ENCODE measurements at places on chromosomes 5 and 9.

GRCh38 chr9:1962588-1963106, 52.5 kb upstream of the SMARCA2 start:
- no peak for DNase-seq

DNA sequence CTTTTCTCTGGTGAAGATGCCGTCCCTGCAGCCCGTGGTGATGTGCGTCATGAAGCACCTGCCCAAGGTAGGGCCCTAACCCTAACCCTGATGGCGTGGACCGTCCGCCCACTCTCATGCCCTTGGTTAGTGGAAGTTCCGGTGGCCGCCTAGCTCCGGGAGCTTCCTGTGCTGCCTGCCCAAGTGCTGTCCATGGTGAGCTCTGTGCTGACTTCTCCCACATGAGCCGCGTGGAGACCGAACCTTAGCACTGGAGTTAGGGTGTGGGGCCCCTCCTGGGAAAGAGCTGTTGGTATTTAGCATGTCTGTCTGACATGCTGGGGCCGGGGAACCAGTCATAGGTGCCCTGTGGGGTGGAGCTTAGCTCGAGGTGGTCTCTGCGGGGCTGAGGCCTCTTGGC, 1.2 kb downstream of the NELFB start:
- DNase-seq = no peak

DNA sequence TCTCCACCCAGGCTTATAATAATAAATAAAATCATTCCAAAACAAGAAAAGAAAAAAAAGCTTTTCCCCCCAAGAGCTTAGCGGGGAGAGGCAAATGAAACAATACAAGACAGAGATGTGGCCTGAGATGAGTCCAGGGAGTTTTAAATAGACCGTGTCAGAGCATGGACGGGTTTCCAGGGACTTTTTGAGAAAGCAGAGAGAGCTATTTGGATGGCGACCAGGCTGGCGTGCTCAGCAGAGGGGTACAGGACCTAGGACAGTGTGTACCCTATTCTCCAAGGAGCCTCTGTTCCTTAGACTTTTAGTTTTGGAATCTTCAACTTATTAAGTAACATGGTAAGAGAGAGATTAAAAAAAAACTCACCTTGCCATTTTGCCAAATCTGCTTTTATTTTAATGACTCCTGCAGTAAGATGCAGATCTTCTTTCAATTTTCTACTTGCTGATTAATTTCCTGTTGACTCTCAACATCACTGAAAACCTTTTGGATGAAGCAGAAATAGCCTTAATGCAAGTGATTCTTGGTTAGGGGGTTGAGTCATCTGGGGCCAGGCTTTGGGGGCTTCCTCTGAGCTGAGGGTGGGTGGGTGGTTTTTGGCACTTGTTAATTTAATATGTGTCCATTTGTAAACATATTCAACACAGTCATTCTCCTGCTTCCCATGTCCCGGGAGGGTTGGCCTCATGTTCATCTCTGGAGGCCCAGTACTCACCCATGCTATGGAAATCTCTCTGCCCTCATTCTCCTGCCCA, 49.6 kb upstream of the OSMR start:
- DNase-seq = no peak

GRCh38 chr5:60299944-60300343, 400.0 kb downstream of the DEPDC1B start:
- no peak for DNase-seq

- DNase-seq = no peak
Measured at GRCh38 chr9:14889451-14889850, 20.8 kb downstream of the FREM1 start.

GRCh38 chr5:129271308-129271707, 176.8 kb downstream of the ISOC1 start:
- no peak for DNase-seq

DNA sequence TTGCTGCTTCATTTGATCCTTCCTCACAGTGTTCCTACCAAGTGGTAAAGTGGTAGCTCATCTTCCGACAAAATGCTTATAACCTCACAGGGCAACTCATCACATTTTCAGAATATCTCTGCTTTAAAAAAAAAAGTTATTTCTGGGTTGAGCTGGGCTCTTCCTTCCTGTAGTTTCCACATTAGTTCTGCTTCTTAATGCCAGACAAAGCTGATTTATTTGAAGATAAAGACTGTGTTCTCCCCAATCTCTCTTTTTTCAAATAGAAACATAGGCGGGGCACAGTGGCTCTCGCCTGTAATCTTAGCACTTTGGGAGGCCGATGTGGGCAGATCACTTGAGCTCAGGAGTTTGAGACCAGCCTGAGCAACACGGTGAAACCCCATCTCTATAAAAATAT, 273.1 kb downstream of the ACTL7B start:
- no peak for DNase-seq

- DNase-seq = no peak
Measured at GRCh38 chr5:1321576-1321975, 23.3 kb downstream of the CLPTM1L start.

- DNase-seq = no peak
Measured at GRCh38 chr5:78974011-78974410, 11.1 kb downstream of the ARSB start.

- DNase-seq = no peak
Measured at GRCh38 chr9:3903906-3904305, 378.1 kb upstream of the RFX3 start.

- DNase-seq = no peak
Measured at GRCh38 chr5:111784491-111785181, 27.6 kb upstream of the NREP start.
